ELR (cell line): ENCODE measurements at places on chromosomes 3 and 15.

DNA sequence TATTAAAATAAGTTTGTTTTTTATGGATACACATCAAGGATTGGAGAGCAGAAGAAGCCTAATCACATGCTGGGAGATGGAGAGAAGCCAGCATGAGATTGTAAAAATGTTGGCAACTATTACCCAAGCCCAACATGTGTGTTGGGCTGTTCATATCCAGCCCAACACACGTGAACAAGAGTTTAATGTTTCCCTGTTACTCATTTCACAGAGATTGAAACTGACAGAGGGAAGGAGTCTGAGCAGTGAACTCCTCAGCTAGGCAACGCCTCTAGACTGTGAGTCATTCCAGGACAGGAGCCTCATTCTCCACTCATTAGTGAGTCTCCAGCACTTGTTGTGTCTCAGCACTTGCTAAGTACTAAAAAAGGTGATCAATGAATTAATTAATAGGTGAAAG is 43.2 kb upstream of the CMSS1 start:
- peak; percentile 87 for DNase-seq

DNA sequence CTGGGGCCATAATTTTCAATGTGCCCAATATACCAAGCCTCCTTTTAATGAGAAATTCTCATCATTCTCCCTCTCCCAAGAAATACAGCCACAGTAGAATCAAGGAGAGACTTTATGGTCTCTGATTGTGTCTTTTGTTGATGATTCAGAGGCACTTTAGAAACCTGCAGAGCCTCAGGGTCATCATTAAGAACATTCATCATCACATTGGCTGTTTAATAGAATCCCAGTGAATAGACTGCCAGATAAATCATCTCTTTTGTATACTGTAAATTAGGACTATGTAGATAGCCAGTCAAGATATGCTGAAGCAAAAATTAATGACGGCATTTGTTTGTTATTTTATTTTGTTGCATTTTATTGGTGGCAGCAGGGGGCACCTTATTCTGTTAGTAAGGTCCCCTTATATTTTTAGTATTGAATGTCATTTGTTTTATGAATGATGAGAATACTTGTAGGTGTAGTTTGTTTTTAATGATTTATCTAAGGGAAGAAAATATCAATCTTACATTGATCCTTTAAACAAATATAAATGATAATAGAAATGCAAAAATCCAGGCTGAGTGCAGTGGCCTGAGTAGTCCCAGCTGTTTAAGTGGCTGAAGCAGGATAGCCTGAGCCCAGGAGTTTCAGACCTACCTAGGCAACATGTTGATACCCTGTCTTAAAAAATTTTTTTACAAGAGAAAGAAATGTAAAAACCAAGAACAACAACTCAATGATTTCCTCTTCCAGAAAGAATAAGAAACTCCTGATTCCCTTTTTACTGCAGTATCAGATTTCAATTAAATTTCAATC is 138.8 kb downstream of the ZBBX start:
- peak; percentile 13 for DNase-seq

DNA sequence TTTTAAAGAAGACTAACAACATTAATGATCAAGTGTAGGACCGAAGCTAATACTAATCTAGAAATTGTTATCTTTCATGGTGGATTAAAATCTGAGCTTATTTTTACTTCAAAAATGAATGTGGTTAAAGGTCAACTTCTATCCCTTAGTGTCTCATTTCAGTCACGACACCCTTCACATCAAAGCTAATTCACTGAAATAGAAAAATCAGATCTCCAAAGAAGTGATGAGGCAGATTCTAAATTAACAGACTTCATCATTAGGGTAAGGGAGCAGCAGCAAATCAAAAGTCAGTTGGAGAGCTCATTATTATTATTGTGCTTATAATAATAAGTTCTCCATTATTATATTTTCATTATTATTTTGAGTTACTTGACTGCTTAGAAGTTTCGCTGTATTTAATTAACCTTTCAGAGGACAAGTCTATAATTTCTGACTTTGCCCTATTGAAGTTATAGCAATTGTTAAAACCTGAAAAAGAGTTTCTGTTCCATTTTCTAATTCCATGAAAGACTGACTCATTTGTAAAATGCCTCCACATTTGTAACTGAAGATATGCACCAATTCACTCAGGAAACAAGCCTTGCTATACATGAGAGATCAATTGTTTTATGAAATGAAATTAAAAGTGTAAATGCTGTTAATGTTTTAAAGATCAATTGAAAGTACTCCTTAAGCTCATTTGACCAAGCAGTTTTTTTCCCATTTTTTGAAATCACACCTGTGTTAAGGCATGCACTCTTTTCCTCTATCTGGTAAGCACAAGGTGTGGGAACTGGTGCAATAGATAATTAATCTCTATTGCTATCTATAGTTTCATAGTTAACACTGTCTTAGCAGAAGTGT is 23.1 kb upstream of the CMC1 start:
- no peak for DNase-seq

DNA sequence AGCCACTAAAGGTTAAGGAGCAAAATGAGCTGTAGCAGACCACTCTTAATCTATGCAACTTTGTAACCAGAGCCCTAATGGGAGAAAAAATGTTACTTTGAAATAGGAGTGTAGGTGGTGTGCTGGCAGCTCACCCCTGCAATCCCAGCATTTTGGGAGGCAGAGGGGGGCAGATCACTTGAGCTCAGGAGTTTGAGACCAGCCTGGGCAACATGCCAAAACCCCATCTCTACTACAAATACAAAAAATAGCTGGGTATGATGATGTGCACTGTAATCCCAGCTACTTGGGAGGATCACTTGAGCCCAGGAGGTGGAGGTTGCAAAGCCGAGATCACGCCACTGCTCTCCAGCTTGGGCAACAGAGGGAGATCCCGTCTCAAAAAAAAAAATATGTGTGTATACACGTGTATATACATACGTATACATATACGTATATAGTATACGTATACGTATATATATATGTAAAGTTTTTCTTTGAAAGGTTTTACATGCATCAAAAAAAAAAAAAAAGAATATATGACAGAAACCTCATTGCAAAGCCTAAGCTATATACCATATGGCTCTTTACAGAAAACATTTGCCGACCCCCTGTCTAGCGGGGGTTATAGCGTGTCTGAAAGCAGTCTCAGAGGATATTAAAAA is 15.7 kb downstream of the CAPN7 start:
- DNase-seq: no peak

GRCh38 chr3:169554611-169555010 is 108.9 kb downstream of the MECOM start:
- DNase-seq: no peak

DNA sequence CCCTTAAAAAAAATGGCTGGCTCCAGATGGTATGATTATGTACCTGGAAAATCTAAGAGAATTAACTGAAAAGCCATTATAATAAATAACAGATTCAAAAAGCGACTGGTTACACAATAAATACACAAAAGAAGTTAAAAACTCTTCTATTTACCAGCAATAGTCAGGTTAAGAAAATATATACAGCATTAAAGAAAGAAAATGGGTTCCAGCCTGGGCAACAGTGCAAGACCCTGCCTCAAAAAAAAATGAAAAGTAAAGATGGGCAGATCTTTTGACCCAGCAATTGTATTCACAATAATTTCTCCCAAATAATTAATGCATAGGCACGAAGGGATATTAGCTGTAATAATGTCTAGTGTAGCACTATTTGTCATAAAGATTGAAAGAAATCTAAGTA is 8.7 kb downstream of the TBC1D5 start:
- DNase-seq: no peak

- peak; percentile 85 for DNase-seq
Measured at GRCh38 chr15:52076889-52077781, 35.4 kb downstream of the BCL2L10 start.

- no peak for DNase-seq
Measured at GRCh38 chr3:14811684-14812083, 7.1 kb upstream of the FGD5 start.

GRCh38 chr3:45994419-45995235 is 997 bp downstream of the FYCO1 start:
- peak; percentile 19 for DNase-seq

DNA sequence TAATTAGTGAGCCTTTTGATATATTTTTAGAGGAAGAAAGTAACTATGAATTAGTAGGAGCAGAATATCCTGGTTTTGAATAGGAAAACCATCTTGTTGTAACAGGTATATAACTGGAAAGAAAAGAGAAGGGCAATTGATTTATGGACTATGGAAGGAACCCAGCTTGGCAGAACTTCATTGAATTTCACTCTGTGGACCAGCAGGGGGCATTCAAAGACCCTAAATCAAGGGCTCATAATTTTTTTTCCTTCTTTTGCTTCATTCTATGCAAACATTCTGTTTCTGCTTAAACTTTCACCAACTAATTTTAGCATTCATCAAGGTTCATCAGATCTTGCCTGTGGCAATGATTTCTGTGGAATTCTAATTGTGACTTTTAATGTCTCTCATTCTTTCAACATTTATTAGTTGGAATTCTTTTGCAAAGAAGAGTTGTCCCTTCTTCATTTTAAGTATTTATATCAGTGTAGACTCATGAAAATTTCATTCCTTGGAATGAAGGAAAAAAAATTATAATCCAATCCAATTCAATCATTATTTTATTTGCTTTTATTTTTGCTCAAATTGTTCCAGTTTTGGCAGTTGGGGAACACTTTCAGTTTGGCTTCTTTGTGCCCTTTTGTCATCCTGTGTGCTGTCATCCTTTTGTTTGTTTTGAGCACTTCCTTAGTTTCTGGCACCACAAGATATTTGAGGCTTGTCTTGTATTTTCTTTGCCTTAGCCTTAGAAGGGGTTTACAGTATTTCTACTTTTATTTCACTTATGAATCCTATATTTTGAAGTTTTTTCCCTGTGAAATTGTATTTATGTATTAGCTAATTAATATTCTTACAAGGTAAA is 30.4 kb downstream of the NXPE3 start:
- peak; percentile 63 for DNase-seq

GRCh38 chr15:77966540-77967234 is 110.8 kb downstream of the TBC1D2B start:
- peak; percentile 67 for DNase-seq
